RPMI7951 (cell line): ENCODE measurements at places on chromosomes 3 and 15. TPM values are rescaled to one million over a fixed set of nuclear protein-coding genes. Genes with fewer than 3 reads are reported as not detected.

GRCh38 chr3:66326340-66326739 is 105.5 kb downstream of the SLC25A26 start:
- DNase-seq = no peak

DNA sequence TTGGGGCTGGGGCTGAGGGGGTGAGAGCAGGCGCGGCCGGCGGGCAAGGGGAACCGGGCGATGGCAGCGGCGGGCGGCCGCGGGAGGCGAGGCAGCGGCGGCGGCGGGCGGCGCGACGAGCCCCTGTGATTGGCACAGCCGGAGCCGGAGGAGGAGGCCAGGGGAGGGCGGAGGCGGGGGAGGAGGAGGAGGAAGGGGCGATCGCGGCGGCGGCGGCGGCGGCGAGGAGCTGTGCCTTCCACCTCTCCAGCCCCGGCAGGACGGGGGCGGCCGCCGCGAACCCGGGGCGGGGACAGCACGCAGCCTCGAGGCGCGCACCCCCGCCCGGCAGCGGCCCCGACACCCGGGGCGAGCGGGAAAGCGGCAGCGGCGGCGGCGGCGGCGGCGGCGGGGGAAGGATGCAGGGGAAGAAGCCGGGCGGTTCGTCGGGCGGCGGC is at the start of gene SLCO3A1:
Gene SLCO3A1, plus strand, starts transcription at position 198 of the 437 bp plus-strand sequence.
- peak; percentile 73 for DNase-seq

- DNase-seq = no peak
These were observed 74.5 kb upstream of the TSPAN3 start for GRCh38 chr15:77145370-77145769.

DNA sequence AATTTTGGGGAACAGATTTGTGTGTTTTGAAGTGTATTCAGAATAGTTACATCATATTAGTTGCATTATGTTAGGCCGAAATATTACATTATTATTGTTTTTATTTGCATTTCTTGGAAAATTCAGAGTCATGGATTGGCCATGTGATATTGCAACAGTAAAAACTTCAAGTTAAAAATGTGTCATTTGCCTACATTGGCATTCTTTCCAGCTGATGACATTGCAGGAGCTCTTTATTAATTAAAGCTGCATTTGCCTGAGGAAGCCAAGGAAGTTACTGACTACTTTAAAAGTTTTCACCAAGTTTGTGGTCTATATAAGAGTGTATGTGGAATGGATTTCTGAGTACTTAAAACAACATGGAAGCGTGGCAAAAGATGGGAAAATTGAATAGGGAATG is 726.4 kb upstream of the SGO1 start:
- DNase-seq = no peak

DNA sequence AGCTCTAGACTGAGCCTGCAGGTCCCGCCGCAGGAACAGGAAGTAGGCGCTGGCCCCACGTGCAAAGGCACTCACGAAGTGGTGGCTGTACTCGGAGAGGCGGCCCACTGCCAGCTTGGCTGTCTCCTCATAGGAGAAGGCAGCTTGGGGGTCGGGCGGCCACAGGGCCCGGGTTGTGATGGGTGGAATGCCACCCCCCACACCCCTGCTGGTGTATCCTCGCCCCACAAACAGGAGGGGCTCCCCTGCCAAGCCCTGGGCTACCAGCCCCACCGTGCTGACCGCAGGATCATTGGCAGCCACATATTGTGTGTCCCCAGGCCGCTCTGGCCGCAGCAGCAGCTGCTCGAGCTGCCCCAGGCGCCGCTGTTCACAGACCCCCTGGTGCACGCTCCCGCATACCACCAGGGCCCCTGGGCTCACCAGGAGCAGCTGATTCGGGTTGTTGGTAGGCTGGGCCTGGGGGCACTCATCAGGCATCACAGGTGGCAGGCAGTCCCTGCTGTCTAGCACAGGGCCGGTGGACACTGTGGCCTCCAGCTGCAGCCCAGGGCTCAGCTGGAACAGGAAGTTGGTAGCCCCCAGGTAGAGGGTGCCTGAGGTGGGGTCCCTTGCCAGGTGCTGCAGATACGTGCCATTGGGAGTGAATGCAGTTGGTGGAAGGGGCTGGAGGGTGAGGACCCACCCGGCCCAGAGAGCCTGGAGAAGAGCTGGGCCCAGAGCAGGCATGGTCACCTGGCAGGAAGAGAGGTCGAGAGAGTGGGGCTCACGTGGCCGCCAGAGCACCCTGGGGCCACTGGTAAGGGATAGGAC is 5.8 kb downstream of the PLXNB1 start:
- no peak for DNase-seq

DNA sequence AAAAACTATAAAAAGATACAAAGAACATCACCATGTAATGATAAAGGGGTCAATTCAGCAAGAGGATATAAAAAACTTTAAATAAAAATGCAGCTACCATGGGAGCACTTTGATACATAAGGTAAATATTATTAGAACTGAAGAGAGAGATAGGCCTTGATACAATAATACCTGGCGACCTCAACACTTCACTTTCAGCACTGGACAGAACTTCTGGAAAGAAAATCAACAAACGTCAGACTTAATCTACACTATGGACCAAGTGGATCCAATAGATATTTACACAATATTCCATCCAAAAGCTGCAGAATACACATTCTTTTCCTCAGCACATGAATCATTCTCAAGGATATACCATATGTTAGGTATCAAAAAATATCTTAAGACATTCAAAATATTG is 42.0 kb downstream of the WDR49 start:
- DNase-seq = no peak

DNA sequence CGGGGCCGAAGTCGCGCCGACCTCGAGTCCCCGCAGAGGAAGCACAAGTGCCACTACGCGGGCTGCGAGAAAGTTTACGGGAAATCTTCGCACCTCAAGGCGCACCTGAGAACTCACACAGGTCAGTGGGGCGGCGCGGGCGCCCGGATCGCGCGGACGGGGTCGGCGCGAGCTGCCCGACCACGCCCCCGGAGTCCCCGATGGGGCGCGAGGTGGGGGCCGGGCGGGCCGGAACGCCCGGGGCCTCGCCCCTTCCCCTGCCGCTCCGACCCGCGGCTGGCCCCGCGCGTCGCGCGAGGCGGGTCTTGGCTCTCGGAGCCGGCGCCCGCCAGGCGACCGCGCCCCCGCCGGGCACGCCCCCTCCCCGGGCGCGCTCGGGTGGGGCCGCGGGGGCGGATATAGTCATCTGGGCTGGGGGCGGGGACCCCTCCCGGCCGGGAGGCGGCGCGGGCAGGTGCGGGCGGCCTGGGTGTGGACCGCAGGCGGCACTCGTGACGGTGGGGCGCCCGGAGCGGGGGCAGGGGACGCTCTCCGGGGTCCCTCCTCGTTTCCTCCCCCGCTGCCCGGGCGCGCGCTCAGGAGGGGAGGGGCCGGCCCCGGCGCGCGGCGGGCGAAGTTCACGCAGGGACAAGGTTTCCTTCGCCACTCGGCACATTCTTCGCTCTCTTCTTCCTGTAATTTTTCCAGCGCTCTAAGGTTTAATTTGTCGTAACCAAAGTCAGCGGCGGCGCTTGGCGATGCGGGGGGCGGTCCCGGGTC is 1.2 kb downstream of the KLF13 start:
- DNase-seq = peak; percentile 62

SPRED1 gene
- total RNA-seq = 57.7 and 67.6 TPM in 2 replicates
